Calu3 (cell line): ENCODE measurements at places on chromosomes 5 and 9. TPM values are rescaled to one million over a fixed set of nuclear protein-coding genes. Genes with fewer than 3 reads are reported as not detected.

TAL2 gene
- not detected in 2 replicates for total RNA-seq

DNA sequence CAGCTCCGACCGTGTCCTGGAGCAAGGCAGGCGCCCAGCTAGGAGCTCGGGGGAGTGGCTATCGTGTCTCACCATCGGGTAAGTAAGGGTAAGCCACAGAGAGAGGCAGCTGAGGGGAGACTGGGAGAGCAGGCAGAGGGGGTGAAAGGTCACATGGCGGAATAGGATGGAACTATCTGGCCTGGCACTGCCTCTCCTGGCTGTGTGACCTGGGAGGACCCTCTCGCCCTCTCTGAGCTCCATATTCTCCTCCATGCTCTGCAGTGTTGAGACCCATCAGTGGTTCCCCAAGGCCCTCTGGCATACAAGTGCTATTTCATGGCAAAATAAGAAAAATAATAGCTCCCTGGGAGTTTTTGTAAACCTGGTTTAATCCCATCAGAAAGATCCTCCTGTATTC, 43.9 kb upstream of the ASS1 start:
- H3K4me1 ChIP-seq = no peaks in the 10 kb centered on the region
- peaks cover 12% of the 10 kb centered on the region for H3K27me3 ChIP-seq
- no peak overlapping the region for H3K4me3 ChIP-seq
- DNase-seq = no peak

DNA sequence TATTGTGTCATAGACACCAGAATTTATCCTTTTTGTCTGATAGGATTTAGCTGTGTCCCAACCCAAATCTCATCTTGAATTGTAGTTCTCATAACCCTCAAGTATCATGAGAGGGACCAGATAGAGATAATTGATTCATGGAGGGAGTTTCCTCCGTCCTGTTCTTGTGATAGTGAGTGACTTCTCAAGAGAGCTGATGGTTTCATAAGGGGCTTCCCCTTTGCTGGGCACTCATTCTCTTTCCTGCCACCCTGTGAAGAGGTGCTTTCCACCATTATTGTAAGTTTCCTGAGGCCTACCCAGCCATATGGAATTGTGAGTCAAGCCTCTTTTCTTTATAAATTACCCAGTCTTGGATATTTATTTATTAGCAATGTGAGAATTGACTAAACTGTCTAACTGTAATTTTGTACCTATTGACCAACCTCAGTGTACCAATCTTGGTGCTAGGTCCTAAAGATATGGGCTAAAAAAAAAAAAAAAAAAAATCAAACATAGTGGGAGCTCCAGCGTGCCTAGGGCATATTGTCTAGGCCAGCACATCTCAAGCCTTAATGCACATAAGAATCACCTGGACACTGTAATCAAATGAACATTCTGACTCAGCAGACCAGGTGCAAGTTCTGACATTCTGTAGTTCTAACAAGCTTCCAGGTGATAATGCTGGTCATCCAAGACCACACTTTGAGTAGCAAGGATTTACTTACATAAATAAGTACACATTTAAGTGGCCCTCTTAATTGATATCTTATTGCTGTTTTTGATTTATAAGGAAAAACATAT, 30.5 kb downstream of the ST8SIA4 start:
- no peaks in the 10 kb centered on the region for H3K36me3 ChIP-seq
- H3K27ac ChIP-seq = no peak overlapping the region
- H3K4me1 ChIP-seq = peaks cover 20% of the 10 kb centered on the region
- no peak for DNase-seq
- no peak overlapping the region for H3K4me3 ChIP-seq
- H3K27me3 ChIP-seq = no peaks in the 10 kb centered on the region

DNA sequence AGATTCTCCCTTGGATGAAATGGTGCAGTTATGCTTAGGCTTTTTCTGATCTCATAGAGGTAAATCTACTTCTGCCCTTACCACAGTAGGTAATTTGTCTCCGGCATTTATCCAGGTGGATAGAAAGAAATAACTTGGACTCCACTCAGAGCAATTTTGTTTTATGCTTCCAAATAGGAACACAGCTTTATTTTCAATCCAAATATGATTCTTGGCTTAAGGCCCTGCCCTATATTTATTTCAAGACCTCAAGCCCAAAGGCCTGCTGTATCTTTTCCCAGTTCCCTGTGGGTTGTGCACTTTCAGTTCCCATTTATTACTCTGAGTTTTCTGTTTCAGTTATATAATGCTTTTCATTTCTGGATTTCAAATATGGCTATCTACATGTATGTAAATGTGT, 274.2 kb upstream of the SMC2 start:
- no peak overlapping the region for H3K4me3 ChIP-seq
- no peaks in the 10 kb centered on the region for H3K4me1 ChIP-seq
- H3K27me3 ChIP-seq = no peaks in the 10 kb centered on the region
- no peak for DNase-seq

DNA sequence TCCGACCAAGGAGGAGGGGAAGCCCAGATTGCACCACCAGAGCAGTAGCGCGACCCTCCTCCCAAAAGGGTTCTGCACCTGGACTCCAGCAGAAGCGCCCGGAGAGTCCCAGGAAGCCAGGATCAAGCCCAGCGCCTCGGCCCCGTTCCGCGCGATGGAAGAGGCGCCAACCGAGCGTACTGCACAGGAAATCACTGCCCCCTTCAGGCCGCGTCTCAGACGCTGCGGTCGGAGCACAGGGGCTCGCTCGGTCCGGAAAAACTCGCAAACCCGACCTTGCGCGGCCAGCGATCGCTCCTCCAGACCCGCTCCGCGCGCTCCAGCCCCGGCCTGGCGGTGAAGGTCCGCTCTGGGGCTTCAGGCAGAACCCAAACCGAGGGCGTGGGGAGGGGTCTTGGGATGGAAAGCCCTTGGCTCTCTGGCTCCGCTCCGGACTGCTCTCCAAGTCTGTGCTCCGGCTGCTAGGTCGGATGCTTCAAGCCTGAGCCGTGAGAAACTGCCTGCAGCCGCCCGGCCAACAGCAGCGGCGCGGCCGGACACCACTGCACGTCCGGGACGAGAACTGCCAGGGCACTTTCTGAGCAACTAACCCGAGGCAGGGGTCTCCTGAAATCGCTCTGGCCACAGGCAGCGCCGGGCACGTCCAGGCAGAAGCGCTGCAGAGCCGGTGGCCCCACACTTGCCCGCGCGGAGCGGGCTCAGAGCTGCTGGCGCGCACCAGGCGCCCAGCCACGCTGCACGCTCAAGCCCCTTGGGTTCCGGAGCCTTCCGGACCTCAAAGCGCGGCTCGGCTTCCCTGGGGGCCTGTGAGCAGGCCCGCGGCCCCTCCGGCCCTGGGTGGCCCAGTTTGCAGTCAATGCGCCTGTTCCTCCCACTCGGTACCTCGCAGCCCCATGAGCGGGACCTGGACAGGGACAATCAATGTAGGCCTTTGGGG, 1.3 kb downstream of the GABBR2 start:
- H3K36me3 ChIP-seq = no peaks in the 10 kb centered on the region
- H3K27ac ChIP-seq = no peak overlapping the region
- no peaks in the 10 kb centered on the region for H3K4me1 ChIP-seq
- H3K4me3 ChIP-seq = peak overlapping the region; percentile 43
- peak; percentile 57 for DNase-seq

DNA sequence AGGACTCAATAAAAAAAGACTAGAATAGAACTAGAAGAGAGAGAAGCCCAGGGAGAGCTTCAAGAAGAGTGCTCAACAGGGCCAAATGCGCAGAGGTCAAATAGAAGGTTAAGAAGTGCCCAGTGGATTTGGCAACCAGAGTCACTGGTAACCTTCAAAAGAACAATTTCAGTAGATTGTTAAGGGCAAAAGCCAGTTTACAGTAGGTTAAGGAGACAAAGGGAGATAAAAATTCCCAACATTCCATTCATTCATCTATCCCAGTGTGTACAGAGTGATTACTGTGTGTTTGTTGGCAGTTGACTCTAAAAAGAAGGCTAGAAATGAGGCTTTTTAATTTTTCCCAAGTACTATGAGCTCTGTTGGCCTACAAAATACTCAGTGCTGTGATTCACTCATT, 69.4 kb downstream of the RIGI start:
- DNase-seq = no peak
- H3K36me3 ChIP-seq = peaks cover 31% of the 10 kb centered on the region
- no peak overlapping the region for H3K4me3 ChIP-seq

DNA sequence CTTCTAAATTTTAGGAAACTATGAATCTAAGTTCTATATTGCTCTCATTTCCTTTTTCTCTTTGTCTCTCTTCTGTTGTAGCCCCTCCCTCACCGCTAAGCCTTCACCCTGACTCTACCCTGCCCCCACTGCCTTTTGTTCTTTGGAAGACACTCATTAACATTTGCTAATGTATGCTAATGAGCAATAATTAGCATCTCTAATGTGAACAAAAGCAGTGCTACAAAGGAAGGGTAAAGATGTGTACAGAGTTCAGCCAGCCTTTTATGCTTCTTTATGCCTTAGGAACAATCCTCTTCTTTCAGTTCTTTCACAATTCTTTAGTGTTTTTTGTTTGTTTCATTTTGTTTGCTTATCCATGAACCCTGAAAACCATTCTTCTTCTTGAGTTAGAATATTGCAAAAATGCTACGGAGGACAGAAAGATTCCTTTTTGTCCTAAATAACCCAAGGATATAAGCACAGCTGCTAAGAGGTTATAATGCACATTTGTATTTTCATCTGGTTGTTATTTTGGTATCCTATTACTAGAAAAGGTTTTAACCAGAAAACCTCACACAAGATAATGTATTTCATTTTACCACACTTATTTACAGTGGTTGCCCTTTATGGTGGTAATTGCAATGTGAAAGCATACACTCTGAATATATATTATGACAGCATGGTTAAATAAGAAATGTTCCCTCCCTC, 159.3 kb downstream of the TMC1 start:
- no peak for DNase-seq
- no peak overlapping the region for H3K27ac ChIP-seq
- peaks cover 24% of the 10 kb centered on the region for H3K4me1 ChIP-seq
- no peaks in the 10 kb centered on the region for H3K27me3 ChIP-seq
- H3K4me3 ChIP-seq = no peak overlapping the region

DNA sequence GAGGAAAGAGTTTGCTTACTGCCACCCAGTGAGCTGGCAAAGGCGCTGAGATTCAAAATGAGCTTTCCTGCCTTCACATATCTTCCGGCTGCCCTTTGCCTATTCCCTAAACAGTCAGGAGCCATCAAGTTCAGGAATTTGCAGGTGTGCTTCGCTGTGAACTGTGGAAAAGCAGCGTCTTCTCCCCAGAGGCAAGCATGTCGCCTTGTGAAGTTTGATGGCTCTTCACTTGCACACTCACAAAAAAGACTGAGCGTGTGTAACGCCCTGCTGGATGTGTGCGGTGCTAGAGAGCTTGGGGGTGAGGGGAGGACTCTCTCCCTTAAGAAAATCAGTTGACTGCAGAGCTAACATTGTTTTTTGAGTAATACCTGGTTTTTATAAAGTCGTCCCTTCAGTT, 288.7 kb downstream of the DOCK8 start:
- H3K4me3 ChIP-seq = peak overlapping the region; percentile 87
- no peaks in the 10 kb centered on the region for H3K27me3 ChIP-seq
- peaks cover 8% of the 10 kb centered on the region for H3K4me1 ChIP-seq
- no peak for DNase-seq
- H3K27ac ChIP-seq = no peak overlapping the region
- peaks cover 15% of the 10 kb centered on the region for H3K36me3 ChIP-seq

GRCh38 chr5:180395540-180396274, 42.6 kb upstream of the GFPT2 start:
- no peak overlapping the region for H3K4me3 ChIP-seq
- no peaks in the 10 kb centered on the region for H3K36me3 ChIP-seq
- H3K27me3 ChIP-seq = peaks cover 16% of the 10 kb centered on the region
- H3K4me1 ChIP-seq = no peaks in the 10 kb centered on the region
- no peak for DNase-seq

DNA sequence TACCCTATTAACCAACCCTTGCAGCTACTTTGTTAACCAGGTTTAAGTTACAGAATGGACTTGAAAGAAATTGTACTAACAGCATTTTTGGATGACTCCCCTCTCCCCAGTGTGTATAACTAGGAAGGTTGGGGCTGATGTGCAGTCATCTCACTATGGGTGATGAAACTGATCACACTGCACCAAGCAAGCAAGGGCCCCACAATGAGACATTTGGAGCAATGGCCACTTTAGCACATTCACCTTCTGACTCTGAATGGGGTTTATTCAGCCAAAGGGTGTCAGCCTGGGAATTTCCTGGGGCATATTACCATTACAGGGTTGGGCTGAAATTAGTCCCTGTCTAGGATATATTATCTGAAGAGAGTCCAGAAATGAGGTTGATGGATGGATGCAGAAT, 18.7 kb upstream of the CYFIP2 start:
- H3K4me3 ChIP-seq = no peak overlapping the region
- no peak overlapping the region for H3K27ac ChIP-seq
- H3K4me1 ChIP-seq = no peaks in the 10 kb centered on the region
- H3K36me3 ChIP-seq = no peaks in the 10 kb centered on the region

- peaks cover 4% of the 10 kb centered on the region for H3K36me3 ChIP-seq
- no peak for DNase-seq
- no peak overlapping the region for H3K27ac ChIP-seq
These were observed 89.5 kb downstream of the UGCG start for GRCh38 chr9:111986035-111986556.

GRCh38 chr9:93622691-93623090, 46.3 kb downstream of the PHF2 start:
- no peaks in the 10 kb centered on the region for H3K4me1 ChIP-seq
- no peaks in the 10 kb centered on the region for H3K27me3 ChIP-seq
- no peak for DNase-seq
- H3K27ac ChIP-seq = no peak overlapping the region
